Foreskin keratinocyte (primary cell): ENCODE measurements at places on chromosomes 11 and 22. TPM values are rescaled to one million over a fixed set of nuclear protein-coding genes. Genes with fewer than 3 reads are reported as not detected.

DNA sequence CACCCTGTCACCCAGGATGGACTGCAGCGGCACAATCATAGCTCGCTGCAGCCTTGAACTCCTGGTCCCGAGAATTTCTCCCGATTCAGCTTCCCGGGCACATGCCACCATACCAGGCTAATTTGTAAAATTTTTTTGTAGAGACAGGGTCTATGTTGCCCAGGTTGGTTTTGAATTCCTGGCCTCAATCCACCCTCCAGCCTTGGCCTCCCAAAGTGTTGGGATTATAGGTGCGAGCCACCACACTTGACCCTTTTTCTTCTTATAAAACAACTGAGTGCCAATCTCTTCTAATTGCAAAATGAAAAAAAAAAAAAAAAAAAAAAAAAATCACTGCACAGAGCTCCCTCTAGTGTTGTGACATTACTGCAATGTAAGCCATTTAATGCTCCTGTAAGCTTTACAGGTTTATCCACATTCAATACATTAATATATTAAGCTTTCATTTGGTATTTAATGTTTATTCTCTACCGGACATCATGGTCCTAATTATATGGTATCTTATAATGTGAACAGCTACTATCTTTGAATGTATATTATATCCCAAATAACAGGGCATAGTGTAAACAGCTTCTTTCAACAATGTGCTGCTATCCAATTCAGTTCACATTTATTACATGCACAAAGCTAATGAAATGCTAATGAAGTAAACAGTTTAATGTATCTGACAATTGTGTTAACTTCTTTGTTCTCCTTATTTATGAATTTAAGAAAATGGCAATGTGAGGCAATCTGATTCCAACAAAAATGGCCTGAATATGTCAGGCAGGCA, 44.6 kb downstream of the COPB1 start:
- DNase-seq: no peak

GRCh38 chr11:61756452-61757212, 4.2 kb downstream of the MYRF start:
- no peak for DNase-seq

- peak; percentile 20 for DNase-seq
Observed at GRCh38 chr11:12441231-12441861, 64.0 kb downstream of the PARVA start.

DNA sequence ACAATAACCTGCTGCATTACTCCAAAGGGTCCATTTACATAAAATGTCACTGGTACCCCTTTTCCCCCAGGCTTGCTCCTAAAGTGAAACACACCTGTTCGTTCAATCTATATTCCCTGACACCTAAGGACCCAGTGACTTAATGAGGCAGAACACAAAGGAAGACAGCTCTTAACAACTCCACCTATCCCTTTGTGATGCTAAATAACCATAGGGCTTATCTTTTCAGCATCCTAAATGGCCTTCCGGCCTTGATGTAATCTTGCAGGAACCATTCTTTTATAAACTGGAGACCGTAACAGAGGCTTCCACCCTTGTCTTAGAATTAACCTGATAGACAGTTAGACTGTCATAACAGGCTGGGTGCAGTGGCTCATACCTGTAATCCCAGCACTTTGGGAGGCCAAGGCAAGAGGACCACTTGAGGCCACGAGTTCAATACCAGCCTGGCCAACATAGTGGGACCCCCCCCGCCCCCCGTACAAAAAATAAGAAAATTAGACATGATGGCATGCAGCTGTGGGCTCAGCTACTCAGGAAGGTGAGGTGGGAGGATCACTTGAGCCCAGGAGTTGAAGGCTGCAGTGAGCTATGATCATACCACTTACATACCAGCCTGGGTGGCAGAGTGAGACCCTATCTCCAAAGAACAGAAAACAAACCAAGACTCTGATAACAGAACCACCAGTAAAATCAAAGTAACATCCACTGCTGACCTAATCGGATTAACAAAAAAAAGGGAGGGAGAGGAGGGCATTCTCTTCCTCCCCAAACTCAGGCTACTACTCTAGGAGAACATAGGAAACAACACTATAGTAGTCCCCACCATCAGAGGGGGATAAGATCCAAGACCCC, 5.1 kb downstream of the CHEK2 start:
- DNase-seq: no peak

The BBOX1 gene
- not detected in 2 replicates for polyA plus RNA-seq

The HBB gene
- not detected in 2 replicates for polyA plus RNA-seq
